ENCODE measurements at places on chromosomes 12 and 14.
A peak's percentile ranks its signal among the peaks of the same experiment; 100 is the strongest.

GRCh38 chr14:55323910-55324309 lies 52.7 kb downstream of the FBXO34 start:
- DNase-seq: no peak

GRCh38 chr14:36619131-36619530 lies 36.7 kb upstream of the NKX2-8 start:
- no peak for DNase-seq

GRCh38 chr14:71321574-71322315 lies 414.5 kb downstream of the PCNX1 start:
- DNase-seq: no peak

DNA sequence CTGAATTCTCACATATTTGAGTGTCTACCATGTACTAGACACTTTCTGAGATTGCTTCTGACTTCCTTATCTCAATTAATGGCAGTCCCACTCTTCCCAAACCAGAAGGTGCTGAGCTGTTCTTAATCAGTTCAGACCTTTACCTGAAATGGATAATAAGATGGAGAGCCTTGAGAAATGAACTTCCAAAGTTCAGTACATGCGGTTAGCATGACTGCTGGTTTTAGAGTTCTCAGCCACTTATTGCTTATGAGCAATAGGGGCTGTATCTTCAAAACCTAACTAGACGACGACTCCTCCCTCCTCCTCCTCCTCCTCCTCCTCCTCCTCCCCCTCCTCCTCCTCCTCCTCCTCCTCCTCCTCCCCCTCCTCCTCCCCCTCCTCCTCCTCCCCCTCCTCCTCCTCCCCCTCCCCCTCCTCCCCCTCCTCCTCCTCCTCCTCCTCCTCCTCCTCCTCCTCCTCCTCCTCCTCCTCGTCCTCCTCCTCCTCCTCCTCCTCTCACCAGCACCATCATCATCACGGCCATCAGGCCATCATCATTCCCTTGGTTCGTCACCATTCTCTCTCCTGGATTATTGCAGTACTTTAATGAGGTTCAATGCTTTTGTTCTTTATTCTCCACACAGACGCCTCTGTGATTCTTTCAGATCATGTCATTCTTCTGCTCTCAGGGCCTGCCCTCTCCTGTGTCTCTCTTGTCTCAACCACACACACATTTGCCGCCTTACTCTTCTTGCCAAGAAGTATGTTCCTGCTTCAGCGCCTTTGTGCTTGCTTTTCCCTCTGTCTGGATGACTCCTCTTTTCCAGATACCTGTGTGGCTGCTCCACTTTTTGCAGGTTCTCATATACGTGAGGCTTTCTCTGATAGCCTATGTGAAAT lies 2.7 kb downstream of the PCNX1 start:
- DNase-seq: no peak

DNA sequence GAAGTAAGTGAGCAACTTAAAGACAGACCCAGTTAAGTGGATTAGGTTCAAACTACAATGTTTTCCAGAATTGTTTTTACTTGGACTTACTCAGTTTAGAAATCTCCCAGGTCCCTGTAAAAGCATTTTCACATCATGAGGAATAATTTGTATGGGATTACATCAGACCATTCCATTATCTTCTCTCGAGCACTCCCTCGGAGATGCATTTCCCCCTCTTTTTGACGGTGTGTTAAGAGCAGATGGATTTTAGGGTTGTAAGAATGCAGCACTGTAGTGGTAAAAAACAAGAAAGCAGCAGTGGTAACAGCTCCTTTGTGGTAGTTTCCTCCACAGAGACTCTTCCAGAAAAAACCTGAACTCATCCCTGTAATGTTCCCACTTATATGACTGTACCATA lies 488.4 kb downstream of the BCAT1 start:
- DNase-seq: no peak

DNA sequence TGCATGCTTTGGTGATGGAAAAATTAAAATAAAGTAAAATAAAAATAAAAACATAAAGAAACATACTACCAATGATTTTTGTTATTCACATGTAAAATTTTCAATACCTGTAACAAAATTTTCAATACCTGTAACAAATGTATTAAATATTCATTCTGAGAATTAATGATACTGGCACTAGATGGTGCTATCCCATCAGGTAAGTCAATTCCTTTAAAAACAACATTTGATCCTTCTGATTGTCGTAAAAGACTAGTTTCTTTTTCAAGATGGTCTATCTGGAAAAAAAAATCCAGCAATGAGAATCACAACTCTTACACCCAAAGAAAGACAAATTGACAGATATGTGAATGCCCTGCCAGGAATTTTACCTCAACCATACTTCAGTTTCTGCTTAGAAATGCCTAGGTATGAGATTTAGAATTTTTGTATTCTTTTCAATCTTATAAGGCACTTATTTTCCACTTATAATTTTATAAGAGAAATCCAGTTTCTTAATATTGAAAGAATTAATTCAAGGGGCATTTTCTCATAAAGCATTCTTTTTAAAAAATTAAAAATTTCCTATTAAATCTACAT lies 30.7 kb downstream of the CEP290 start:
- no peak for DNase-seq

DNA sequence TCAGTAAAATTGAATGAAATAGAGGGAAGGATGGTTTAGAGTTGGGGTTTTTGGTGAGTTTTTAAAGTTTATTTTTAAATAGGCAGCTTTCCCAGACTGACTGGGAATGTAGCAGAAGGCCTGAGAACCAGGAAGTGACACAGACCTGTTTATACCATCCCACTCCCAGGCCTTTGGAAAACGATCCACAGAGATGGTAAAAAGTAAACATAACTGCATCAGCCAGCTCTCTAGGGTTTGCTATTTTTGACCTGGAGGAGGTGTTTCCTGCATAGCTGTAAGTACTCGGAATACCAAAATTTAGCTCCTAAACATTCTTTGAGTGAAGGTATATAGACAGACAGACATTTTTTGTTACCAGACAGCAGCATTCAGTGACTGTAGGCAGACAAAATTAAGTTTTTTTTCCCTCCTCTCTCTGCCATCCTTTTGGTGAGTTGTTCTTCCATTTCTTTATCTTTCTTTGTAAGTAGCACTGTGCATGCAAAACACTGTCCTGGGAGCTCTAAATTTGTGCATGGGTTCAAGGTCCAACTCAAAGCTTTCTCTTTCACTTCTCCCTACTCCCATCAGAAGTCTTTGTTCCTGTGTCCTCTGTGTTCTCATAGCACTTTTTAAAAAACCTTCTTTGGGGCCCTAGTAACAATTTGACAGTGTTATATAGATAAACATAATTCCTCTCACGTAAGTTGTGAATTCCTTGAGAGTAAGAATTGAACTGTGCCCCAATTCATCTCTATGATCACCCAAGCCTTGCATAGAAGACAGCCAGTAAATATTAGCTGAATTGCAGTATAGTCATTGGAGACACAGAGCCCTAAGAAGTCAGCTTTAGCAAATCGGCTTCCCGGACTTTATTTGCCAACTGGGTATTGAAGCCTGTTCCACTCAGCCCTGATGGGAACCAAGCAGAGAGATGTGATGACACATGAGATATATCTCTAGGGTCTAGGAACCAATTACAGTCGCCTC lies 37.4 kb downstream of the SUSD6 start:
- no peak for DNase-seq

DNA sequence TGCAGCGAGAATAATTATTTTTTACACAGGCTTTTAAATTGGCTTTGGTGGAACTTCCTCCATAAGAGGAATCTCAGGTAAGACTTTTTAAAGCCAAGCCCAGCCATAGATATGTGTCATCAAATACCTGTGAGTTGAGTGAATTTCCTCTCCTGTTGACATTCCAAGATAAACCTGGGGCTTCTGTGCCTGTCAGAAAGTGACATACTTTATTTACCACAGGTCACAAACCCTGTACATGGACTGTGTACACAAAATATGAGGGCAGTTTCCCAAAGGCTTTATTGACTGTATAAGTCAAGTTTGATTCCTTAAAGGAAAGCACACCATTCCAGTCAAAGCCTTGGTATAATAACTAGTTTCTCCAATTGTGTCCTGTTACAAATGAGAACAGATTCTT lies 25.9 kb upstream of the SRSF5 start:
- DNase-seq: no peak

- no peak for DNase-seq
Measured at GRCh38 chr12:108140501-108140900, 11.4 kb downstream of the WSCD2 start.

- peak; percentile 23 for DNase-seq
Measured at GRCh38 chr14:53955671-53956426, 776 bp downstream of the BMP4 start.

- DNase-seq: no peak
Measured at GRCh38 chr12:10667581-10667980, 6.3 kb downstream of the STYK1 start.

DNA sequence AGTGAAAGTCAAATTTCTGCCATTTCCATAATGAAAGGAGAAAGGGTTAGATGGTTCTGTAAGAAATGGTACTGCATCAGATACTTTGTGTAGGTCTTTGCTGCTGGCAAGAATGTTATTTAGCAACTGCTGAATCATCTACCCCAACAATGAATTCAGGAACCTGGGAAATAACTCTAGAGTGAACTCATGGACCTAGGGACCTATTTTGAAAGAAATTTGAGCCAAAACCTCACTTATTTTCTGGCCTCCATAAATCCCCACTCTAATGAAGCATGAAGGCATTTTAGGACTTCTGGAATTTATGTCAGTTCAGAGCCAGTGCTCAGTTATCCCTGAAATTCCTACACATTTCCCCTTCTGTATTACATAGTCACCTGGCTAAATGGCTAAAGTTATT lies 50.9 kb upstream of the CPNE8 start:
- no peak for DNase-seq

DNA sequence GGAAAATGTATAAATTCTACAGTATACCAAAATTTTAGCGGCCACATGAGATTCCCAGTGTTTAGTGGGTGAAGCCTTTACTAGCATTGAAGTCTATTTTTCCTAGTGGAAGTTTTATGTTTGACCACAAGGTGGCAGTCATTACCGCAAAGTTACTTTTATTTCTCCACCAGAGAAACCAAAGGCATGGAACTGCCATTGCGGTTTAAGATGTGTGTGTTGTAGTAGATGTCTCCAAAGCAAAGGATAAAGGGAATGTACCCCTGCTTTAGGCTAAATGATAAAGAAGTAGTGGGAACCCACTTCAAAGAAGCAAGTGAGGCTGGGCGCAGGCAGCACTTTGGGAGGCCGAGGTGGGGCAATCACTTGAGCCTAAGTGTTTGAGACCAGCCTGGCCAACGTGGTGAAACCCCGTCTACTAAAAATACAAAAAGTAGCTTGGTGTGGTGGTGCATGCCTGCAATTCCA lies 140.5 kb downstream of the PRKCH start:
- peak; percentile 52 for DNase-seq

GRCh38 chr12:124195567-124195942 lies 99.3 kb upstream of the RFLNA start:
- DNase-seq: no peak

DNA sequence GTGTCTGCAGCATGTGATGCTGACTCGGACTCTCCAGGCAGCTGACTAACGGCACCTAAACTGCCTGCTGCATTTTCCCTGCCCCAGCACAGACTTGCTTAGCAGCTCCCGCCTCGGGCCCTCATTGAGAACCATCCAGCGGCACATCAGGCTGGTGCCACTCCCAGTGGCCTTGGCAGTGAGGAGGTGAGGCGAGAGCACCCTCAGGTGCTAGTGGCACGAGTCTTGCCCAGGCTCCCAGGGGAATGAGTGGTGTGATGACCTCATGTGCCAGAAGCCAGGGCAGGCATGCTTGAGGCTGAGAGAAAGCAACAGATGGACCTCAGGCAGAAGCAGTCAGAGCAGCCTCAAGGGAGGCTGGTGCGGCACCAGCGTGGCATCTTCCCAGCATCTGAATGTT lies 60.2 kb downstream of the PRKCH start:
- no peak for DNase-seq

Measured in activated naive CD4-positive, alpha-beta T cell treated with anti-CD3 and anti-CD28 coated beads, Interleukin-2, amount 10 ng/mL, durations not matched to agents 7 days and 5 days (primary cell).